SK-MEL-5 (cell line): ENCODE measurements at places on chromosomes 5 and 9.

- DNase-seq = no peak
These were observed 66.2 kb upstream of the CACNA1B start for GRCh38 chr9:137811283-137811870.

DNA sequence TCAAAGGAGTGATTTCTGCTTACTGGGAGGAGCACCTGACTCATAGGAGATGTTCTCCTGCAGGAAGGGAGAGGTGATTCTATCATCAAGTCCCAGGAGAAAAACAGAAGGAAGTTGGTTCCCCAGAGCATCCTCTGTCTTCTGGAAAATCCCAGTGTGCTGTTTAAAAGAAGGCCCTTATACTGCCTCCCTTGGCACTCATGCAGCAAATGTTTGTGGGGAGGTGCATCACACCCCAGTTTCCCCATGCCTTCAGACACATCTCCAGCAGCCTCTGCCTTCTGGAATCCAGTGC lies 63.1 kb downstream of the PPARGC1B start:
- DNase-seq = no peak

DNA sequence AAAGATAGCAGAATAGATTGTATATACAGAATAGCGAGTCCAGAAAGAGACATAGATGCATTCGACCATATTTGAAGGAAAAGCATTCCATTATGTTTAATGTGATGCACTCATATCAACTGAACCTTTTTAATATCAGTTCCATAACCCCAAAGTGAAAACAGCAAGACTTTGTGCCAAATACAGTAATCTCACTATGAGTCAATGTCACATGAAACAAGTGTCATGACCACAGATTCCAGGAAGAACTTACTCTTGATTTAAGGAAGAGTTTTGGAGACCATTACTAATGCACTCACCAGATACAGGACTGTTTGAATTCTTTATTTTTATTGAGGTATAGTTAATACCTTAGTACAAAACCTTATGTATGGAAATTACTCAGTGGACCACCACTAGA lies 220.5 kb downstream of the SH3GL2 start:
- peak; percentile 64 for DNase-seq

DNA sequence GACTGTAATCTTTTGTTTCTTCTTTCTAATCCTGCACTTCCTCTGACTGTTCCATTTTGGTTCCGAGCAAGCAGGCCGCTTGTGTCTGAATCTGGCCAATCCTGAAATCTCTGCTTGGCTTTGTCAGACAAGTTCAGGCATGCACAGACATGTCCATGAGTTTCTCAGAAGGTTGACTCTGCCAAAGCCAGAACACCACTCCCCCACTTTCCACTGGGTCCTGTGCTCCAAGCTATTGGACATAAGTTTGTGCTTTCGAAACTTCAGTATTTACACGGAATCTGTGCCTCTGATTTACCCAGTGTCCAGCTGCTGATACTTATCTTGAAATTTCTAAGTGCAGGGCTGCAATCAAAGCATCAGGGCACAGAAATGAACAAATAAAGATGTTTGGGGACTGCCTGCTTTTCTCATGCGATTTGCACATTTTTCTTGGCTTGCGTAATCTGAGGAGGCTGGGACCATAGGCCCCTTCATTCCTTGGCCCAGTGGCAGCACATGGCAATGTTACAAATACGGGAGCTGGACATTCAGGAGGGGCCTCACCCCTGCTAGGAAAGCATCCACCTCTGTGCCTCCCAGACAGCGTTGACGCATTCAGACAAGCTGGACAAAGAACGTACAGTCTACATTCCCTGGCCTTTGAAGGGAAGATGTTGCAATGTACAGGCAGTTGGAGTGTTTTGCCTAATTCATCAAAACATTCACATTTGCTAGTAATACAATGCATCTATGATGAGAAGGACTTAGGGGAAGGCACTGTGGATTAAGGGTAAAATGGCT lies 209.2 kb upstream of the PAPPA start:
- peak; percentile 100 for DNase-seq

- DNase-seq = no peak
These were observed 3.8 kb downstream of the SMARCA2 start for GRCh38 chr9:2018764-2019558.

DNA sequence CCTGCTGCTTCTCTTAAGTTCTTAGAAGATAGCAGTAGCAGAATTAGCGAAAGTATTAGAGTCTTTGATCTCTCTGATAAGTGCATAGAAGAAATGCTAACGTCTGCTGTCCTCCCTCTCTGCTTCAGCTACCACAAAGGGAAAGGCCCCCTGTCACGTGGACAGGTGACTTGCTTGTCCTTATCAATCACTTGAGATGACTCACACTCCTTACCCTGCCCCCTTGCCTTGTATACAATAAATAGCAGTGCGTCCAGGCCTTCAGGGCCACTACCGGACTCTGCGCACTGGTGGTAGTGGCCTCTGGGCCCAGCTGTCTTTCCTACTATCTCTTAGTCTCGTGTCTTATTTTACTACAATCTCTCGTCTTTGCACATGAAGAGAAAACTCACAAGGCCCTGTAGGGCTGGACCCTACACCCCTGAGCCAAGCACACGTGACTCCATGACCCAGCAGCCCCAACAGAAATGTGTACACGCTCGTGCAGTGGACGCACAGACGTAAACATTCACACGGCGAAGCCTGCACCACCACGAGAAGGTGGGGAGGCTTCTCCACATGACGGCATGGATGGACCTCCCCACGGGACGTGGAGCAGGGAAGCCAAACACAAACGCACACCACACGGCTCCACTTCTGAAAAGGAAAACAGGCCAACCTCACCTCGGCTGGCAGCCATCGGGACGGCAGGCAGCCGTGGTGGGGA lies 38.3 kb downstream of the PNPLA7 start:
- no peak for DNase-seq

DNA sequence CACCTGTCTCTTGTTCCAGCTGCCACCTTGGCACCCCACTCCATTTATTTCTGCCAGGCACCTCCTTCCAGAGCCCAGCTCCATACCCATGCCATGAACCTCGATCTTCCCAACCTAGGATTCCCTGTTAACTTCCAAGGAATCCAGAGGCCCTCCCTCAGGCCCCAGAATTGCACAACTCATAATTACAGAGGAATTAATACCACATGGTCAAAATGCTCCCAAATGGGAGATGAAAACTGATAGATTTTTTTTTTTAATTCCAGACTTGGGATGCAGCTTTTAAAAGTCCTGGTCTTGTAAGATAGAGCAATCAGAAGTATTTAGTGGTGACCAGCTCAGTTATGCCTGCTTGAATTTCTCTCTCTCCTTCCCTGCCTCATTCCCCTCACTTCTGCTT lies 96.2 kb upstream of the CCDC112 start:
- no peak for DNase-seq

GRCh38 chr5:106510321-106510720 lies 1160.4 kb downstream of the EFNA5 start:
- DNase-seq = no peak

DNA sequence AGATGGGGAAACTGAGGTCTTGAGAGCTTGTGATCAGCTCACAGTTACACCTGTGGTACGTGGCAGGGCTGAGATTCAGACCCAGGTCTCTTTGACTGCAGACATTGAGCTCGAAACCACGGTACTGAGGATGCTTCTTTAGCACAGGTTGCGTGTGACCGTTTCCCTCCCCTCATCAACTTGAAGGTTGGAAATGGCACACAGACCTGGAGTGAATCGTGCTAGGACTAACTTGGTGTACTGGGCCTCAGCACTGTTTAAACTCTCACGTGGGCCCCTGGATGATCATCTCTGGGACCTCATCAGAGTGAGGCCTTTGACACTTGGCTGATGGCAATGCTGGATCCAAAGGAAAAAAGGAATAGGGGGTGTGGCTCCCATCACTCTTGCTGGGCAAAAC lies 106.0 kb downstream of the MVB12B start:
- DNase-seq = no peak

DNA sequence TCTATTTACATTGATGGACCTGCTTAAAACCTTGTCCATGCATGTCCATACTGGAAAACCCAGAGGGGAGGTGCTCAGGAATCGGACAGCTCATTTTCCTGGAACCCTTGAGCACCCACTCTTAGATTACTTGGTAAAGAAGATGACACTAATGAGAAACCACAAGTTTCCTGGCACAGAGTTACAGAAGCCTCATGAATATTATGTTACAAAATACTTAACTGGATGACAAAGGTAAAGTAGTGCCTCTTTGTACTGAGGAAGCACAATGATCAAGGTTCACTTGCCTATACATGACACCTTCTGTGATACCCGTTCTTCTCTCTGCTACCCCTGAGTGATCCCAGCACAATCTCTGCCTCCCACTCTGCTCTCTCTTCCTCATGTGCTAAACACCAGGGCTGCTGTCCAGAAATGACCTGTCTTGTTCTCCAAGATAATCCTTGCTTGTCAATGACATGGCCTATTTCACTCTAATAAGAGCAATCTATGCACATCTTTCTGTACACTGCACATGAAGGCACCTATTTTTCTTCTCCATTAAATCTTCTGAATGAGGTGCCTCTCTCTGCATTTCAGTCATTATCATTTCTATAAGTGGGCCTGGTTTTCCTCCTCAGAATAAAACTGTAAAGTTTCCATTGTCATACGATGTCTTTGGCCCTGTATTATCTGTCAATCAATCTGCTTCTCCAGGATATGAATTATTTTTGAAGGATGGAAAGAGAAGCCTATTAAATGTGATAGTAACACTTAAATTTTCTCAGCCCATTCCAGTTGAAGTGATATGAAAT lies 684.0 kb upstream of the ACO1 start:
- no peak for DNase-seq

DNA sequence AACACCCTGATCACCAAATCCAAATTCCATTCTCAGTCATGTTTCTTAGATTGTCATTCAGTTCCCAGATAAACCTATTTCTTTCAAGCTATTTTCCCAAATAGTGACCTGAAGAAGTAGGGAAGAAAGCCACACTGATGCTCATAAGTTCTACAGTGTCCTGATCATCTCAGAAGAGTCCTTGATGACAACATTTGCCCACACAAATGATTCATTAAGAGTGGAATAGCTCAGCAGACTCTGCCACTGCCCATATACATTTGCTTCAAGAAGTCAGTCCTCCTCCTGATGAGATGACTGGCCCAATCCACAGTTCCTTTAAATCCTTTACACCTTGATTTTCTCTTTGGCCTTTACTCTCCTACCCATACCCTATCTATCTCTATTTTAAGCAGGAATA lies 283.7 kb upstream of the NR4A3 start:
- no peak for DNase-seq

DNA sequence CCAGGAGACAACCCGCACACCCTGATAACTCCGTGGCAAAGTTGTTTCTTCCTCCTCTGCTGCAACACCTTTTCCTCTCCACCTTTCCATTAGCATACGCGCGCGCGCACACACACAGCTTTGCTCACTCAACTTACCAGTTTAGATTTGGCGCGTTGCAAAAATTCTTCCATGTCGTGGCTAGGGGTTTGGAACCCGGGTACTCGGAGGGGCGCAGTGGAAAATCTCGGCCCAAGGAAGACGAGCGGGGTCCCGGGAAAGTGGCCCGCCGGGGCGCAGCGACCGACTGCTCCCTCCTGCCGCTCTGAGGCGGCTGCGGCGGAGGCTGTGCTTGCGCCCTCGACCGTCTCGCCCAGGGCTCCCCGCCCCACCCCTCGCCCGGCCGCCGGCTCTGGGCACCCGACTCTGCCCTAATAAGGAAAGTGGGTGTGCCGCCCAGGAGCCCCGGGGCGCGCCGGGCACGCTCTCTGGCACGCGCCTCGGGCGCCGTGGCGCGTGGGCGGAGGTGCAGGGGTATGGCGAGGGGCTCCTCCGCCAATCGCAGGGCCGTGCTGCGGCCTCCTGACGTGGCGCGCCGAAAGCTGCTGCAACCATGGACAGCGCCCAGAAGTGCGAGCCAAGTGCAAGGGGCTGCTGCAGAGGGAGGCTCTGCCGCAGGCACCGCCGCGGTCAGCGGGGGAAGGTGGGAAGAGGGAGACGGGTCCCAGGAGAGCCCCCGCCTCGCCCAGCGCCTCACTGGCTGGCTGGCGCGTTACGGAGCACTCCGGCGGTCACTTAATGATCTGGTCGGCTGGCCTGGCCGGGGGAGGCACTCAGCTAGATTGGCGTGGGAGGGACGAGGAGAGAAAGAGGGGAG lies at the start of gene PRUNE2:
Gene PRUNE2 (minus strand): TSS at position 324 of the 856 bp plus-strand sequence. CDS start 151 bp downstream, at position 173.
- peak; percentile 87 for DNase-seq
